Heart left ventricle (tissue), 16 donors: ENCODE measurements at places on chromosomes 3 and 15. TPM values are rescaled to one million over a fixed set of nuclear protein-coding genes. Genes with fewer than 3 reads are reported as not detected.
A peak's percentile ranks its signal among the peaks of the same experiment; 100 is the strongest.

GRCh38 chr3:27312044-27312668 lies 57.0 kb downstream of the NEK10 start:
- no peak for DNase-seq

DNA sequence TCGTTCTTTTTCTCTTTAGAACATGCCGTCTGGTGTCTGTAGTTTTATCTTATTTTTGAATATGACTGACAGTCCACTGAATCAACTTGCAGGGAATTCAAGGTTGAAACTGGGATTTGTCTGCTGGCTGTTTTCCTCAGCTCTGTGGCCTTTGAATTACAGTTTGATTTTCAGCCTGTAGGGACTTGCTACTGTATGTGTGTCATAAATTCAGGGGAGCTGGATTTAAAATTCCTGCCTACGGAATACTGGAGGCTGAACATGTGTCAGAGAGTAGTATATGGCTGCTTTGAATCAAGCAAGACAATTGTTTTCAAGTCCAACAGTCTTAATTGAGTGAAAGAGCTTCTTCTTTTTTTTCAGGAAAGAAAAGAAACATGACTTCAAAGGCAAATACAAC lies 33.9 kb downstream of the RARB start:
- no peak for DNase-seq

DNA sequence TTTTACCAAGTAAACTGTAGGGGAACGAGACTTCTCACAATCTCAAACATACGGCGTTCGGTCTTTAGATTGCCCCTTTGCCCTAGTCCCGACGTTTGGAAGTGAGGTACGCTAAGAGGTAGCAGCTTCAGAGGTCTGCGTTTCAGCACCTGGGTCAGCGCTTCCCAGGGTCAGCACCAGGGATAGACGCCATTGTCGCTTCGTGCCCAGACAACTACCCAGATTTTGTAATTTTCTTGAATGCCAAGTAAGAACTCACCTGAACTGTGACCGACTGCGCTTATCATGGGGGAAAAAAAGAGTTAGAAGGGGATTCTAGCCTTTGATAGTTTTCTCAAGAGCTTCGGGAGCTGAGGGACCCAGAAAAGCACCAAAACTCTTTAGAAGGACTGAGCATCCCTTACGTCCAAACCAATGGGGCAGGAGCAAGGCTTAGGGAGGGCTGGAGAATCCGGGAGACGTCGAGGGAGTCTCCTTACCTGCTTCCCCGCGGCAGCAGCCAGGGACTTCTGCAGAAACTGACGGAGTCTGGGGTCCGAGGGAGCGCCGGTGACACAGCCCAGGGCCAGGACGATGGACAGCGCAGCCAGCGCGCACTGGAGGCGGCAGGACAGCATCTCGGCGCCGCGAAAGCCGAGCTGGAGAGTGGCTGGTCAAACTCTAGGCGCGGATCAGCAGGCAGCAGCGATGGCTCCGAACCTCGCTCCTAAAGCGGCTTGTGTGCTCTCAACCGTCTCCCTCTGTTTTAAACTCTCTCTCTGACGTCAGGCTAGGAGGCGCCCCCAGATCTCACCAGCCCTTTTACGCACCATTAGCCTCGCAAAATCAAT lies at the start of gene SST:
SST (minus strand) TSS at position 720 of the 830 bp plus-strand sequence; CDS start at position 617, 103 bp downstream.
- DNase-seq, result peak; percentile 46

GRCh38 chr3:59862686-59863085 lies 812.9 kb upstream of the CFAP20DC start:
- DNase-seq, result no peak

DNA sequence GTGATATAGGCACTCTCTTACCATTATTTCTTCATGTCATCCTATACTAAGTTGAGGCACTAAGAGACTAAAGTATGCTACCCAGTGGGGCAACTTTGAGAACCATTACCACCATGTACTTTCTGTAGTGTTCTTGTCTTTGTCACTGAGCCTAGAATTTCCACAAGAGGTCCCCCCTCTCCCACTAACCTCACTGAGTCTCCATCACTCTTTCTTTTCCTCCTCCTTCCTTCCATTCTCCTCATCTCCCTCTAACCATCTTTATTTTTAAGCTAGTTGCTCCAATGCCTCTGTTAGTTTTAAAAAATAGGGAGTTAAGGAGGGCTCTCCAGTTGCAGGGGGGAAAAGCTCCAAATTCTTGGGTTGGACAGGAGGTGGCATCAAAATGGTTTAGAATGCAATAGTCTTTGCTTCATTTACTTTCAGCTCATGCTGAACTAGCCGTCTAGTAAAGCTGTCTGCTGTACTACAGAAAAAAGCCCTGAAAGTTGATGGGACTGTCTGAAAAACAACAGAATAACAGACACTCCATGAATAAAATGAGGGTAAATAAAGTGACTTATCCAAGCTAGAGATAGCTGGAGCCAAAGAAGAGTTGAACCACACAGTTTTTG lies 85.1 kb upstream of the MYRIP start:
- DNase-seq, result no peak

GRCh38 chr3:188817935-188818269 lies 353.9 kb upstream of the TPRG1 start:
- no peak for DNase-seq

- no peak for DNase-seq
Measured at GRCh38 chr3:53122933-53123305, 7.3 kb downstream of the RFT1 start.

- no peak for DNase-seq
Measured at GRCh38 chr3:25747033-25747432, 36.2 kb downstream of the NGLY1 start.

DNA sequence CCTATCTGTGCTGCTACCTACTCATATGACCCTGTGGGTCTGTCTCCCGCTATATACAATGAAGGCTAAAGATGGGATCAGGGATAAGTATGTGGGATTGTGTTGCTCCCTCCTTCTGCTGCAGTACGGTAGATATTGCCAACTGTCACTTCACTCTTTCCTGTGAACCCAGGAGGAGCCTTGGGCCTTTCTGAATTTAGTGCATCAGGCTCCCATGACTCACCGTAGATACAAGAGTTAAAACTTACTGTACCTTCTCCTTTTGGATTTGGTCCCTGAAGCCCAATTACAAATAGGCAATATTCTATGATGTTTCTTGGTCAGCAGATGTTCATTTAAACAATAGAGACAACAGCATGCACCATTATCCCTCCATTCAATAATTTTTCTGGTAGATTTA lies 27.4 kb downstream of the MITF start:
- no peak for DNase-seq

- DNase-seq, result no peak
Measured at GRCh38 chr15:83410532-83410931, 36.6 kb upstream of the SH3GL3 start.

DNA sequence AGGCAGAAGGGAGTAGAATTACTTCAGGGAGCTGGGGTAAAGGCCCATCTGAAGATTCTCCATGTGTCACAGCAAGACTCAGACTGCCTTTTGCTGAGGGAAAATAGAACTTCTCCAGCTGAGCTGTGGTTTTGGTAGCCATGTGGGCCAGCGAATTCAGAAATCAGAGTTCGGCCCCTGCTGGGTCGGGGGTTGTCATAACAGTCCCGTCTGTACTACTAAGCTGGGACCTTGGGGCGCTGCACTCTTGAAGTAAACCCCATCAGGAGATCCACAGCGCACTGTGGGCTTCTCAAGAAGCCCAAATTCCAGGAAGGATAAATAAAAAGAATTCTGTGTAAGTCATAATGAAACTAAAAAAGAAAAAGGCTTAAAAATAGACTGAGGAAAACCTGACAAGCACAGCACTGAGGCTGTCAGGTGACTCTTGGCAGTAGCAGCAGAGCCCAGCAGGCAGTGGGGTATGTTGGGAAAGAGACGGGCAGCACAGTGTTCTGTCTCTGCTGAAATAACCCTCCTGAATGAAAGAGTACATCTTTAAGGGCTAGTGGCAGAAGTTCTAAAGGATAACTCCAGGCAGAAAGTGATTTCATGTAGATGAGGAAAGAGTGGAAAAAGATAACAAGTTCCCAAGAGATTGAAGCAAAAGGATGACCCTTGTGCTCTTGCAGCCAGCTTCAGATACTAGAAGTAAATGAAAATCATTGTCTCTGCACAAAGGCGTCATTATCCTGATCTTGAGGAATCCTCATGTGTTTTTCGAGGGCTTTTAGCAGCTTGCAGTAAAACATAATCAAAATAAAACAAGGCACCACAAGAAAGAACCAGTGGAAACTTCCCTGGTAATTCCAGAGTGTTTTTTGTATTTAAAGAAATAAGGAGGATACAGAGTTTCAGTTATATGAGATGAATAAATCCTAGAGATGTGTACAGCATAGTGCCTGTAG lies 74.5 kb downstream of the RAB7A start:
- peak; percentile 59 for DNase-seq

LMAN1L gene
- not detected for polyA plus RNA-seq

CPLX3 gene
- polyA plus RNA-seq, result 0.06 TPM

DNA sequence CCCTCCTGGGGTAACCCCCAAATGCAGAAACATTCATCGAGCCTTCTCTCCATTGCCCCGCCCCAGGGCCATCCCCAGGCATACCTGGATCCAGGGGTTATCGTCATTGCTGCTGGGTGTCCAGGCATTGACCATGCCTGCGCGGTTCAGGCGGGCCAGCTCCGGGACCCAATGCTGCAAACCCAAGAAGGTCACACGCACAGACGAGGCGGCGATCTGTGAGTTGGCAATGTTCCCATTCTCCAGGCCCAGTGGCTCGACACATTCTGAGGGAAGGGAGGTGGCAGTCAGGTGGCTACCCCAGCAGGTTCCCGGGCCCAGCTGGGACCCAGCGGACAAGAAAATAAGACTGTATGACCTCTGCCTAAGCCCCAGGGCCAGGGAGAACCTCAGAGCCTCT lies 6.1 kb downstream of the MFGE8 start:
- no peak for DNase-seq

GRCh38 chr3:139987908-139988307 lies 52.9 kb downstream of the CLSTN2 start:
- DNase-seq, result no peak

GRCh38 chr3:79175870-79176269 lies 591.9 kb downstream of the ROBO1 start:
- peak; percentile 24 for DNase-seq

ACAN gene
- polyA plus RNA-seq, result 0.30 TPM

DNA sequence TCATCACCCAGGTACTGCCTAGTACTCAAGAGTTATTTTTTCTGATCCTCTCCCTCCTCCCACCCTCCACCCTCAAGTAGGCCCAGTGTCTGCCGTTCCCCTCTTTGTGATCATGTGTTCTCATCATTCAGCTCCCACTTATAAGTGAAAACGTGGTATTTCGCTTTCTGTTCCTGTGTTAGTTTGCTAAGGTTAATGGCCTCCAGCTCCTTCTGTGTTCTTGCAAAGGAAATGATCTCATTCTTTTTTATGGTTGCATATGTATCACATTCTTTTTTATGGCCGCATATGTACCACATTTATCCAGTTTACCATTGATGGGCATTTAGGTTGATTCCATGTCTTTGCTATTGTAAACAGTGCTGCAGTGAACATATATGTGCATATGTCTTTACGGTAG lies 8.2 kb upstream of the GANC start:
- DNase-seq, result no peak

GRCh38 chr3:45914362-45915058 lies 28.2 kb downstream of the CCR9 start:
- no peak for DNase-seq

ZNF660 gene
- polyA plus RNA-seq, result 0.49 TPM

DNA sequence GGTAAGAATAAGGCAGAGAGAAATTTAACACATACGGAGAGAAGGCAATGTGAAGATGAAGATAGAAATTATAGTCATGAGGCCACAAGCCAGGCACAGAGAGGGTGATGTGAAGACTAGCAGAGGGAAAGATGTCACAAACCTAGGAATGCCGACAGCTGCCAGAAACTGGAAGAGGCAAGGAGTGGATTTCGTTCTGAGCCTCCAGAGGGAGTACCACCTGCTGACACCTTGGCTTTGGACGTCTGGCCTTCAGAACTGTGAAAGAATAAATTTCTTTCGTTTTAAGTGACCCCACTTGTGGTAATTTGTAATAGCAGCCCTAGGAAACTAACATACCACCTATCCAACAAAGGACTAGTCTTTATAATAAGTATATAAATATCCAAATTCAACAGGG lies 5.0 kb upstream of the SGO1 start:
- no peak for DNase-seq

CGNL1 gene
- 4.9 TPM for polyA plus RNA-seq

NDN gene
- 22.2 TPM for polyA plus RNA-seq

- no peak for DNase-seq
Measured at GRCh38 chr15:51907136-51907862, 64.3 kb downstream of the LEO1 start.

GRCh38 chr3:193508108-193508507 lies 46.6 kb downstream of the ATP13A4 start:
- DNase-seq, result no peak

GRCh38 chr3:33144433-33144832 lies 30.6 kb downstream of the CRTAP start:
- DNase-seq, result no peak

SLC9C1 gene
- polyA plus RNA-seq, result 0.11 TPM

GRCh38 chr3:54863366-54863765 lies 64.5 kb downstream of the LRTM1 start:
- no peak for DNase-seq

HCN4 gene
- 5.1 TPM for polyA plus RNA-seq

GRCh38 chr3:105235221-105235620 lies 131.5 kb upstream of the ALCAM start:
- no peak for DNase-seq

- no peak for DNase-seq
Measured at GRCh38 chr3:76369170-76369569, 583.8 kb upstream of the ZNF717 start.

TM4SF18 gene
- 7.0 TPM for polyA plus RNA-seq

GRCh38 chr3:170721563-170721962 lies 135.7 kb upstream of the SLC7A14 start:
- DNase-seq, result no peak
